ENCODE measurements at places on chromosomes 7 and 10.

DNA sequence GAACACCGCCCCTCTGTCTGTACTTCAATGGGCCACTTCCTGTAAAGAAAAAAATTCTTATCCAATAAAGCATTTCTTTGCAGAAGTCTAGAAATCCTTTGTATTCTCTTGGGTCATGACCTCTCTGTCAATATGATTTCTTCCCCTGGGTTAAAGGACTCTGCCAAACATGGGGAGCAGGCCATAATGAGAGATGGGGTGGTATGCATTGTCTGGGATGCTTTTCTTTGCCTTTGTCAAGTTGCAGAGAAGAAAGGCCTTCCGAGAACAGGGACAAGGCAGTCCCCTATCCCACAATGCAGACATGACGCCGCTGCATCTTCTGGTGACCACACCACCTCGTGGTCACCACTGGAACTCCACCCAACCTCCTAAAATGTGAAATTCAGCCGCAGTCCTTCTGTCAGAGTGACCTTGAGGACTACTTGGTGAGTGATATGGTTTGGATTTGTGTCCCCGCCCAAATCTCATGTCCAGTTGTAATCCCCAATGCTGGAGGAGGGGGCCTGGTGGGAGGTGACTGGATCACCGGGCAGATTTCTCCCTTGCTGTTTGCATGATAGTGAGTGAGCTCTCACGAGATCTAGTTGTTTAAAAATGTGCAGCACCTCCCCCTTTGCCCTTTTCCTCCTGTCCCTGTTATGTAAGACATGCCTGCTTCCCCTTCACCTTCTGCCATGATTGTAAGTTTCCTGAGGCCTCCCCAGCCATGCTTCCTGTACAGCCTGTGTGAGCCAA lies 15.2 kb upstream of the FRMPD2 start:
- ATAC-seq: no peak

GRCh38 chr7:21134631-21135030 lies 293.3 kb upstream of the SP4 start:
- ATAC-seq: no peak

DNA sequence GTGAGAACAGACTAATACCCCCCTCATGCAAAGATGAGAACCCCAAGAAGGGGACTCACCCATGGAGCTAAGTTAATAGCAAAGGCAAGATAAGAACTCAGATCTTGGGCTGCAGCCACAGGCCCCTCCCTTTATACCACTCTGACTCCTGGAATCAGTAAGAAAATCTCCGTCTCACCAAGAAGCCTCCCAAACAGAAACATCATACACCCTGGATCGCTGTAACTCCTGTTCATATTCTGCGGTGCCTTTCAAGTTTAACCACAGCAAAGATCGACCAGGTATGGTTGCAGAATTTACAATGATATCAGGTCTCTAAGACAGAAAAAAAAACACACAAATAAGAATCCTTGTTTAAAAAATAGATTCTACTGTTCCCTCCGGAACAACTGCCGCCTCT lies 47.1 kb downstream of the SFMBT2 start:
- ATAC-seq: no peak

- ATAC-seq: no peak
Observed at GRCh38 chr7:150971242-150972022, 6.7 kb downstream of the KCNH2 start.

DNA sequence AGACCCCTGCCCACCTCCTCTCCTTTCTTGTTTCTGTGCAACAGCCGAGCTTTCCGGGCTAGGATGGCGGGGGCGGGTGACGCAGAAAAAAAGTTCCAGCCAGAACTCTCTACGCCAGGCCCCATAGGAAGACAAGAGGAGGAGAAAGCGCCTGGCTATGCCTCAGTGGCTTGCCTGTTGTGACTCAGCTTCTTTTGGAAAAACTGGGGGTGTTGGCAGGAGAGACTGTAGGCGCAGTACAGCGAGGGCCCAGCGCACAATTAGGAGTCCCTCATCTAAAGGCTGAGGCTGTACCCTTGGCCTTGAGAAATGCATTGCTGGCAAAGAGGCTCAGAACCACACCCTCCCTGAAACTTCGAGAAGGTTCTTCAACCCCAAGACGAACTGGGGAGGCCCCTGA lies 28.0 kb upstream of the KPNA7 start:
- no peak for ATAC-seq
